WERI-Rb-1 (cell line): ENCODE measurements at places on chromosomes 1 and 21.

DNA sequence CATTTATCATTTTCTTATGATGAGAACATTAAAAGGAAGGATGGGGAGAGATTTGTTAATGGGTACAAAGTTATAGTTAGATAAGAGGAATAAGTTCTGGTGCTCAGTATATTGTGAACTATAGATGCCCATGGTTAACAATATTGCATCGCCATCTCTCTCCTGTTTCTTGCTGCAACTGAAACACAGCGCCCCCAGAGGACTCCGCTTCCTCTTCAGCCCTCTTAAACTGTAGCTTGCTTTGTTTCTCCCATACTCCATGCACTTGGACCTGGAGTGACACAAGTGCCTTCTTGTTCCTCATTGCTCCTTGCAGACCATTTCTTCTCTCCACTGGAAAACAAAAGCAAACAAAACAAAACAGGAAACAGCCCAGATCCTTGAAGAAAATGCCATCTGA lies 70.1 kb upstream of the NTPCR start:
- DNase-seq = peak; percentile 69

DNA sequence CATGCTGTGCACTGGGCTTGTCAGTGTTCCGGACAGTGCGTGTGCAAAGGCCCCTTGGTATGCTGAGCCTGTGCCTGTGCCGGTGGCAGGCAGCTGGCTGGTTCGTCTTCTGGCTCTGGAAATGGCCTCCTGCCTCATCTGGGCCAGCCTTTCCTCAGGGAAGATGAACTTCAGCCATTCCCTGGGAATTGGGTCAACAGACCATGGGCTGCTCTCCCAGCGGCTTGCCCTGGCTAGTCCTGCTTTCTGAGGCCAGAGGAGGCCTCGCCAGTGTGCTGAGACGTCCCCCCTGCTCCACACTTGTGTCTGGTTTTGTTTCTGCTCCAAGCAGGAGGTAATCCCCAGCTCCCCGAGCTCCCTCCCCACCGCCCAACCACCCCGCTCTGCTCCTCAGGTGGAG lies 32.6 kb upstream of the RD3 start:
- DNase-seq = no peak

DNA sequence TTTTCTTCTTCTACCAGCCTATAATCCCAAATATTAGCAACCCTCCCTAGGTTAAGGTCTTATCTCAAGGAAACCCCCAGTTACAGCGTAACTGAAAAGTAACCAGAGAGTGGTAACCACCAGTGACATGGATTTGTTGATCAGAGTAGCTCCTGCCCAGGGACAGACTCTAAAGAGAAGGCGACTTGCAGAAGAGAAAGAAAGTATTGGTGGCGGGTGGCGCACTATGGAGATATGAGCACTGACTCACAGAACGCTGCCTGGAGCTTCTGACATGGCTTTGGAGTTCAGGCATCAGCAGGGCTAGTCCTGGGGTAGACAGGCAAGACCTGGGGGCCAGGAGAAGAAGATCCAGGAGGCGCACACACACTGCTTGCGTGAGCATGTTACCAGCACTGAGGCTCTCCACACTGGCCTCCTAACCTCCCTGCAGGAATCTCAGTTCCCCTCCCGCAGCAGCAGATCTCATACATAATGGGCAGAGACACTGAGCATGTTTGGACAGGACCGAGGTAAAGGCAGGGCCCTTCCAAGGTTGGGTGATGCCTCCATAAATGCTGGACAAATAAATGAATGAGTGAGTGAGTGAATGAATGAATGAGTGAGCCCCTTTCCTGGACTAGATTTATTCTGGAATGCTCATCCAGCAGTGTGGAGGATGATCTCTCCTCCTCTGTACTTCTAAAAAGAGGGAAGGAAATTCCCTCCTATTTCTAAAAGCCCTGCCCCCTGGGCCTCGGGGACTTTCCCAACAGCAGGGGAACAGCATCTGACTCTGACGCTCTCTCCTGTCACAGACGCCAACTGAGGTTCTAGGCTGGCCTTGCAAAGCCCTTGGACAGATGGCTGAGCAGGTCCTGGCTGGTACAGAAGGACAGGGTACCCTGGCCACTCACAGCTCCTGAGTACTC lies 175.5 kb downstream of the CLIC6 start:
- no peak for DNase-seq

DNA sequence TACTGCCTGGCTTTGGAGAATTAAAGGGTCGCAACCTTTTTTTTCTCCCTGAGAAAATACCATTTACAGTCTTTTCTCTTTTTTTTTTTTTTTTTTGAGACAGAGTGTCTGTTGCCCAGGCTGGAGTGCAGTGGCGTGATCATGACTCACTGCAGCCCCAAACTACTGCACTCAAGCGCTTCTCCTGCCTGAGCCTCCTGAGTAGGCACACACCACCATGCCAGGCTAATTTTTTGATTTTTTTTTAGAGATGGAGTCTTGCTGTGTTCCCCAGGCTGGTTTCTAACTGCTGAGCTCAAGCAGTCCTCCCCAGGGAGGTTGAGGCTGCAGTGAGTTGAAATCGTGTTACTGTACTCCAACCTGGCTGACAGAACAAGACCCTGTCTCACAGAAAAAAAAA lies 24.6 kb downstream of the UBE4B start:
- DNase-seq = no peak

- DNase-seq = no peak
These were observed 2.2 kb upstream of the EVA1C start for GRCh38 chr21:32410291-32410690.

GRCh38 chr1:88736633-88737248 lies 52.7 kb downstream of the PKN2 start:
- peak; percentile 41 for DNase-seq

GRCh38 chr1:50251702-50252101 lies 143.0 kb downstream of the ELAVL4 start:
- no peak for DNase-seq

GRCh38 chr1:18114726-18115410 lies 7.3 kb downstream of the IGSF21 start:
- DNase-seq = no peak

GRCh38 chr1:109257682-109258421 lies 8.5 kb downstream of the CELSR2 start:
- no peak for DNase-seq

DNA sequence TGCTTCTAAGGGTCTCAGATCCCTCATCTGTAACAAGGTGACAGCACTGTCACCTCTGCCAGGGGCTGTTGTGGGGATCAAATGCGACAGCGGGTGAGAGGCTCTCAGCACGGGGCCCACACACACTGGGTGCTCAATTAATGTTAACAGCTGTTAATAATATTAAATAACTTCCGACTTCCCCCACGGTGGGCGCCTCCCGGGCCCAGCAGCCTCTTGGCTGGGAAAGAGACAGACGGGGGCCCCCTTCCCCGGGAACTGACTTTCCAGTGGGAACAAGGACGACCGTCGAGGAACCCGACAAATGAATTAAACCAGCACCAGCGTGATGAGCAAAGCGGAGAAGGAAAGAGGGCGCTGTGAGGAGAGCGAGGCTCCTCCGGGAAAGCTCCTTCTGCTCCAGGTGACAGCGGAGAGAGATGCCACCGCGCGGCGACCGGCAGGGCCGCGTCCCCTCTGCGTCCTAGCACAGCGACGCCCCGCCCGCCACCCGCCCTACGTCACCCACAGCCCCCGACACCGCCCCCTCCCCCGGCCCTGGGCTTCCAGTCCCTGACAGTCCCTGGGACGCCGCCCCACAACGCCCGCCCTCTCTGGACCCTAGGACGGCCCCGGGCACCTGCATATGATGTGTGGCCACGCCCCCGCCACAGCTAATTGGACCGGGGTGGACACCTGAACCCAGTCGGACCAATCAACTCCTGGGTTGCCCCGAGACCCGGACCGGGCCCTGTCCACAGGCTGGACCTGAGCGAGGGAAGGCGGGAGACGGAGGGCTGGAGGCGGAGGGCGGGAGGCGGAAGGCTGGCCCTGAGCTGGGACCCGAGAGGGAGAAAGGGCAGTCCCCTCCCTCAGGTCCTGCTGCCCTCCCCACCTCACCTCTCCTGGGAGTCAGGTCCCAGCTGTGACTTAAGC lies 38.2 kb downstream of the MATN1 start:
- peak; percentile 97 for DNase-seq

DNA sequence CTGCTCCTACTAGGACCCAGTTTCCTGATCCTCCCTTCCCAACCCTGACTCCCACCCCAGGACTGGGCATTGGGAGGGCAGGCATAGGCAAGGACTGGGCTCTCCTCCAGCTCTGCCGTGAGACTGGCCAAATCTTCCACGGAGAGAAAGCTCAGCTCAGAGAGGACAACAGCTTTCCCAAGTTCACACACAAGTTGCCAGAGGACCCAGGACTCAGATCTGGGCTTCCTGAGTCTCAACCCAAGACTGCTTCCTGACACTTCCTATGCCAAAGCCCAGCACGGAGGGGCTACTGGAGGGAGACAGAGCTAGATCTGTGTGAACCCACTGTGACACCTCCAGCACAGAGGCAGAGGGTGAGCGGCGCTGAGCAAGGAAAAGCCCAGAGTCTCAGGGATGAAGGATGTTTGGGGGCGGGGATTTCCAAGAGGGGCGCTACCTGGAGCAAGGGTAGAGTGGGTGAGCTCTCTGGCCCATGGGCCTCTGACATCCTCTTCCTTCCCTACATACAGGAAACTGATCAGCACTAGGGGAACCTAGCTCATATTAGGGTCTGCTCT lies 7.1 kb downstream of the PDZK1IP1 start:
- no peak for DNase-seq

DNA sequence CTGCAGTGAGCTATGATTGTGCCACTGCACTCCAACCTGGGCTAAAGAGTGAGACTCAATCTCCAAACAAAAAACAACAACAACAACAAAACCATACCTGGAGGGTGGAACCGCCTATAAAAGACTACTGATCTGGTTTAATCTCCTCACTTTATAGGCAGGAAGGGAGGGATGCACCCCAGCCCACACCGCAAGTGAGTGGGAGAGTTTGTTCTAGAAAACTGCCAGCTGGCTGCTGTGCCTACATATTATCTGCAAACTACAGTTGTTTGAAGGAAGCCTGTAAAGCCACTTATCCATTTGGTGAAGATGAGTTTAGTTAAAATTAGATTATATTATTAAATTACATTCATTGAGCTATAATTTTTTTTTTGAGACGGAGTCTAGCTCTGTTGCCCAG lies 9.1 kb upstream of the SRSF10 start:
- DNase-seq = no peak
